ENCODE measurements at places on chromosomes 5 and 9.

- no peak for DNase-seq
Measured at GRCh38 chr9:97666907-97667686, 30.0 kb downstream of the XPA start.

- DNase-seq: no peak
Measured at GRCh38 chr5:141521244-141521781, 32.4 kb downstream of the PCDHGC5 start.

DNA sequence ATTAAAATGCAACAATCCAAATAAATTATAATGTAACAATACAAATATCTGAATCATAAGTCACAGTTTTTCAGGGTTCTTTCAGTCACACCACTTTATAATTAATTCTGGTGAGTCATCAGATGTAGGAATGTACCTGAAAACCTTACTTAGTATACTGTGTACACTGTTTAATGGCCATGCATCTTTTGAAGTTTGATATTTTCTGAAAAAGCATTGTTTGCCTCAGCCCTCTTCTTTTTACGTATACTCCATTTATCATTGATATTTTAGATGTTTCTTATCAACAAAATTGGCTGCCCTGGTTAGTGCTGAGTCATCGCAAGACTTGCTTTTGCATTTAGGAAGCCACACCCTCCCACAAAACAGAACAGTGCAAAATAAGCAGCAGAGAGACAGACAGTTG is 218.6 kb downstream of the PJA2 start:
- no peak for DNase-seq

DNA sequence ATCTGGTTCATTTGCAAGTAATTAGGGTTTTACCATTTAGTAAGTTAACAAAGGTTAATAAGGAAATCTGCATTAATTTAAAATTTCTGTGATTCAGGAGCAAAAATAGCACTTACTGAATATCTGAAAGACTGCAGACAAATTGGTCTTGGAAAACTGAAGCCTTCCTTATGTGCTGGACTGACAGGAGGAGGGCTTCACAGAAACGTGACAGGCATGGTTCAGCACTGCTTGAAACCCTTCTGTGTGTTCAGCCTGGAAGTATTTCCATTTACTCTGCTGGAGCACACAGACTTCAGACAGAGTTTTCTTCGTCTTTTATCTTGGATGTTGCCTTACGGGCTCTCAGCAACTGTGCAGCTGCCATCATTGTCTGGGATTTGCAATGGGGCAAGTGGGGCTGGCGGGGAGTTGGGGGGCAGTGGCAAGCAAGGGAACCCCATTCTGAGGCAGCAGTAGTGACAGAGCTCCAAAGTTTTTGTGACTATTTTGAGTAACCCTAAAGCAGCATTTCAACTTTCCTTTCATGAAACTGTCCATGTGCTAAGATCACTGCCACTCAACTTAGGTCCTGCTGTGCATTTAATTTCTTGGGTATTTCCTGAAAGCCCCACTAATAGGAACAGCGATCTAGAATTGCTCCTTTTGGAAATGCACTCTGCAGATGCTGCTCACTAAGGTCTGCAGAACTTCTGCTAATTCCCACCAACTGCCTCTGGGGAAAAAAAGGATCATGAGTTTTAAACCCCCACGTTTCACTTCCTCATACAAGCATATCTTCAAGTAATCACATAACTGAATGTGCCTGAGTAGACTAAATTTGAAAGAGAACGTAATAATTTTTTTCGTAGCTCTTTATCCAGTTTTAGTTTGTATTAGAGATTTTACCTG is 56.6 kb downstream of the KCNN2 start:
- peak; percentile 88 for DNase-seq

Data from Karpas-422 (cell line).